ENCODE measurements at places on chromosomes 3 and 15. TPM values are rescaled to one million over a fixed set of nuclear protein-coding genes. Genes with fewer than 3 reads are reported as not detected.

DNA sequence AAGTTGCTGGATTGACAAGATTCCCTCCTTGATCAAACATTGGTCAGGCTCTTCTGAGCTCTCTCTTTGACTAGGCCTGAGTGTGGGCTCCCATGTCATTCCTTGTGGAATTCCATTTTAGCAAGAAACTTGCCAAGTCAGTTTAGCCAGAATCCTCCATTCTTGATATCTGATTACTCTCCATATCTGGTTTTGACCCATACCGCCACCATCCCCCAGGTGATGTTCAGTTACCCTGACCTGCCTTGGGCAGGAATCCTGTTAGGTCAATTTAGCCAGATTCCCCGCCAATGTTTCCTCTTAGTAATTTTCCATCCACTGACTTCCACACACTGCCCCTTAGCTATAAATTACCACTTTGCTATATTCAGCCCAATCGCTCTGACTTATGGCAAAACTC lies 1.0 kb upstream of the PCCB start:
- H3K27ac ChIP-seq = no peak overlapping the region
- H3K36me3 ChIP-seq = no peaks in the 10 kb centered on the region
- DNase-seq = no peak

- DNase-seq = no peak
- no peaks in the 10 kb centered on the region for H3K27me3 ChIP-seq
- H3K36me3 ChIP-seq = no peaks in the 10 kb centered on the region
- H3K4me1 ChIP-seq = no peaks in the 10 kb centered on the region
- no peak overlapping the region for H3K4me3 ChIP-seq
Measured at GRCh38 chr3:179035232-179035631, 36.4 kb downstream of the ZMAT3 start.

DNA sequence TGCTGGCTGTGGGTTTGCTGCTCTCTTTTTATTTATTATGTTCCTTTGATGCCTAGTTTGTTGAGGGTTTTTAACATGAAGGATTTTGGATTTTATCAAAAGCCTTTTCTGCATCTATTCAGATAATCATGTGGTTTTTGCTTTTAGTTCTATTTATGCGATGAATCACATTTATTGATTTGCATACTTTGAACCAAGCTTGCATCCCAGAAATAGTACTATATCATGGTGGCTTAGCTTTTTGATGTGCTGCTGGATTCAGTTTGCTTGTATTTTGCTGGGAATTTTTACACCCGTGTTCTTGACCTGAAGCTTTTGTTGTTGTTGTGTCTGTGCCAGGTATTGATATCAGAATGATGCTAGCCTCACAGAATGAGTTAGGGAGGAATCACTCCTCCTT lies 48.4 kb downstream of the MCTP2 start:
- H3K27ac ChIP-seq = no peak overlapping the region
- no peaks in the 10 kb centered on the region for H3K27me3 ChIP-seq
- H3K36me3 ChIP-seq = no peaks in the 10 kb centered on the region
- peaks cover 16% of the 10 kb centered on the region for H3K4me1 ChIP-seq
- H3K4me3 ChIP-seq = no peak overlapping the region

DNA sequence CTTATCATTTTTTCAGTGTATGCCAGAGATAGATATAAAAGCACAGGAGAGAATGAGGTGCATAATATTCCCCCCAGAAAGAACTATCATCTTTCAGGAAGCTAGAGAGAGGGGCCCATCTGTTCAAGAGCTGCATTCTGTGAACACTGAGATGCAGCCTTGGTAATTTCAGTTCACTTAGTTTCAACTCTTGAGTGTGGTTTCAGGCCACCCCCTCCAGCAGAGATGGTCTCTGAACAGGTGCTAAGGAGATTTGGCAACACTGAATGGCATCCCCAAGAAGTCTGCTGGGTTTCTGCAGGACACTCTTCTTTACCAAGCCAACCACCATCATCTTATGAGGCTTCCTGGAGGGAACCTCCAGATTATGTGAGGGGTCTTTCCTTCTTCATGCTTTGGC lies 30.4 kb upstream of the LIMD1 start:
- no peak overlapping the region for H3K27ac ChIP-seq
- H3K36me3 ChIP-seq = no peaks in the 10 kb centered on the region
- peaks cover 8% of the 10 kb centered on the region for H3K4me1 ChIP-seq
- no peak for DNase-seq
- H3K27me3 ChIP-seq = no peaks in the 10 kb centered on the region

- H3K4me1 ChIP-seq = no peaks in the 10 kb centered on the region
- no peaks in the 10 kb centered on the region for H3K27me3 ChIP-seq
- DNase-seq = no peak
Measured at GRCh38 chr3:42517117-42517516, 14.7 kb downstream of the VIPR1 start.

DNA sequence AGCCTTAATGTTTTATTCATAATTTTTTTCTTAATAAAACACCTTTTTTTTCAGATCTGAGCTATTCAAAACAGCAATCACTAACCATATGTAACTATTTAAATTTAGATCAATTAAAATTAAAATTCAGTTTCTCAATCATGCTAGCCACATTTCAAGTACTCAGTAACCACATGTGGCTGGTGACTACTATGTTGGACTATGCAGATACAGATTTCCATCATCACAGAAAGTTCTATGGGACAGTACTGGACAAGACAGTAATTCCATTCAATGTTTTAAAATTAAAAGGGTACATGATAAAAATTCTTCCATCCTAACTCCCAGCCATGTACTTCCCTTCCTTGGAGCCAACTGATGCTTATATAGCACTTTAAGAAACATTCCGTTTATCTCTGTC lies 119.3 kb downstream of the GLDN start:
- no peak overlapping the region for H3K4me3 ChIP-seq
- DNase-seq = no peak
- H3K27ac ChIP-seq = no peak overlapping the region

GRCh38 chr15:64144192-64144564 lies 7.4 kb upstream of the SNX22 start:
- H3K4me3 ChIP-seq = no peak overlapping the region
- H3K36me3 ChIP-seq = peaks cover 2% of the 10 kb centered on the region
- H3K27ac ChIP-seq = no peak overlapping the region
- H3K4me1 ChIP-seq = no peaks in the 10 kb centered on the region

- no peak for DNase-seq
- H3K27ac ChIP-seq = no peak overlapping the region
- no peak overlapping the region for H3K4me3 ChIP-seq
- no peaks in the 10 kb centered on the region for H3K27me3 ChIP-seq
Measured at GRCh38 chr3:56962206-56962605, 98.3 kb upstream of the SPATA12 start.

DNA sequence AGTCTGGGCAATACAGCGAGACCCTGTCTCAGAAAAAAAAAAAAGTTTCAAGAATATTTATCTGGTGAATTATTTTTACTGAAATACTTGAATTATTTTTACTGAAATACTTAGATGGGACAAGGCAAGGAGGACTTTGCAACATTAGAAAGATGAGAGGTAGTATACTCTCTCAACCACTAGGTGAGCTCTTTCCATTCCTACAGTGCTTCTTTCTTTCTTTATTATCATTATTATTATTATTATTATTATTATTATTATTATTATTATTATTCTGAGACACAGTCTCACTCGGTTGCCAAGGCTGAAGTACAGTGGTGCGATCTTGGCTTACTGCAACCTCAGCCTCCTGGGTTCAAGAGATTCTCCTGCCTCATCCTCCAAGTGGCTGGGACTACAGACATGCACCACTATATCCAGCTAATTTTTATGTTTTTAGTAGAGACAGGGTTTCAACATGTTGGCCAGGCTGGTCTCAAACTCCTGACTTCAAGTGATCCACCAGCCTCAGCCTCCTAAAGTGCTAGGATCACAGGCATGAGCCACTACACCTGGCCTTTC lies 468.8 kb downstream of the MAGI1 start:
- no peaks in the 10 kb centered on the region for H3K27me3 ChIP-seq
- no peak overlapping the region for H3K27ac ChIP-seq
- peaks cover 6% of the 10 kb centered on the region for H3K4me1 ChIP-seq
- H3K36me3 ChIP-seq = no peaks in the 10 kb centered on the region
- DNase-seq = no peak

- no peaks in the 10 kb centered on the region for H3K36me3 ChIP-seq
- no peaks in the 10 kb centered on the region for H3K27me3 ChIP-seq
- H3K4me3 ChIP-seq = no peak overlapping the region
- no peak for DNase-seq
- H3K27ac ChIP-seq = no peak overlapping the region
- H3K4me1 ChIP-seq = no peaks in the 10 kb centered on the region
Measured at GRCh38 chr3:3368306-3368705, 188.8 kb upstream of the CRBN start.

DNA sequence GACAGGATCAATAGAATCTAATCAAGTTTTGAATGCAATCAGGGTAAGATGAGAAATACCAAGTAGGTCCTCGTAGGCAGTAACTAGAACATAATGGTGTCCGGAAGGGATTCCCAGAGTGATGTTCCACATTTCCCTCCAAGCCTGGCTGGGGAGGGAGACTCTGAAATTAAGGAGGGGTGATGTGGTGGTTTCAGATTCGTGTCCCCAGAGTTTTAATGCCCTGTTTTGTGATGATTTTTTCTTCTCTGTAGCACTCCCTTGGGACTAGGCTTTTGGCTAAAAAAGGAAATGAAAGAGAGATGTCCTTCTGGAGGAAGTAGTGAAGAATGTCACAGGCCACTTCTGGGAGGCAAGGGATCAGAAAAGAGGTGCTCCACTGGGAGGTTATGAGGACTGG lies 108.3 kb upstream of the CACNA2D3 start:
- H3K36me3 ChIP-seq = no peaks in the 10 kb centered on the region
- no peaks in the 10 kb centered on the region for H3K27me3 ChIP-seq
- H3K4me3 ChIP-seq = no peak overlapping the region
- DNase-seq = no peak

DNA sequence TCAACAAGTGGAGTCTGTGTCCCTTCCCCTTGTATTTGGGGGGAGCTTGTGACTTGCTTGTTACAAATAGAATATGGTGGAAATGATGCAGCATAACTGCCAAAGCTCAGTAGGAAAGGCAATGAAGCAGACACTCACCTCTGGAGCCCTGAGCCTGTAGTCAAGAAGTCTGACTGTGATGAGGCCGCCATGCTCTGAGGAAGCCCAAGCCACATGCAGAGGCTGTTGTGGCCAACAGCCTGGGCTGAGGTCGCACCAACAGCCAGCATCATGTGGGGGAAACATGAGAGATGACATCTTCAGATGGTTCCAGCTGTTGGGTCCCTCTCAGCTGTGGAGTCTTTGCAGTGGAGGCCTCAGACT lies 161.4 kb downstream of the CHSY1 start:
- H3K4me1 ChIP-seq = no peaks in the 10 kb centered on the region
- no peak overlapping the region for H3K4me3 ChIP-seq
- no peak for DNase-seq
- H3K27ac ChIP-seq = no peak overlapping the region
- no peaks in the 10 kb centered on the region for H3K36me3 ChIP-seq
- H3K27me3 ChIP-seq = no peaks in the 10 kb centered on the region

GRCh38 chr15:39244776-39245175 lies 336.1 kb upstream of the THBS1 start:
- no peak overlapping the region for H3K27ac ChIP-seq
- no peak for DNase-seq
- H3K4me3 ChIP-seq = no peak overlapping the region

GRCh38 chr3:185585518-185585858 lies 607 bp upstream of the SENP2 start:
- H3K36me3 ChIP-seq = no peaks in the 10 kb centered on the region
- no peaks in the 10 kb centered on the region for H3K27me3 ChIP-seq
- no peak overlapping the region for H3K4me3 ChIP-seq
- H3K27ac ChIP-seq = peak overlapping the region; percentile 96

GRCh38 chr3:52721002-52721729 lies 15.3 kb downstream of the SPCS1 start:
- no peak for DNase-seq
- H3K27me3 ChIP-seq = no peaks in the 10 kb centered on the region
- no peak overlapping the region for H3K4me3 ChIP-seq
- no peak overlapping the region for H3K27ac ChIP-seq
- H3K4me1 ChIP-seq = no peaks in the 10 kb centered on the region

DNA sequence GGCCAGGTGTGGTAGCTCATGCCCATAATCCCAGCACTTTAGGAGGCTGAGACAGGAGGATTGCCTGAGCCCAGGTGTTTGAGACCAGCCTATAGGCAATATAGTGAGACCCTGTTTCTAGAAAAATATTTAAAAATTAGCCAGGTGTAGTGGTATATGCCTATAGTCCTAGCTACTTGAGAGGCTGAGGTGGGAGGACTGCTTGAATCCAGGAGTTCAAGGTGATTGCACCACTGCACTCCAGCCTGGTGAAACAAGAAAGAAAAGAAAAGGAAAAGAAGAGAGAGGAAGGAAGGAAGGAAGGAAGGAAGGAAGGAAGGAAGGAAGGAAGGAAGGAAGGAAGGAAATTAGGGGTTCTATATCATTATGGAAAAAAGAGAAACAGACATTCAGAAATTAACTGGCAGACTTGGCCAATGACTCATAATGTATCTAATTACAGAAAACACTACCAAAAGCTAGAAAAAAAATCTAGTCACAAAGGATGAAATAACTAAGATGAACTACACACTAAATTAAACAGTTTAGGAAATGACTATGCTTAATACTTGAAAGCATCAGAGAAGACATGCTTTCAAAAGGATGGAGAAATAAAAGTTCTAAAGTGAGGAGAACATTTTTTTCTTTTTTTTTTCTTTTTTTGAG lies 45.4 kb upstream of the TERB2 start:
- no peak overlapping the region for H3K27ac ChIP-seq
- no peaks in the 10 kb centered on the region for H3K27me3 ChIP-seq
- H3K4me1 ChIP-seq = peaks cover 6% of the 10 kb centered on the region
- no peak overlapping the region for H3K4me3 ChIP-seq
- no peak for DNase-seq

GRCh38 chr3:143412084-143412483 lies 292.5 kb downstream of the CHST2 start:
- no peak overlapping the region for H3K27ac ChIP-seq
- no peaks in the 10 kb centered on the region for H3K36me3 ChIP-seq
- no peaks in the 10 kb centered on the region for H3K4me1 ChIP-seq
- H3K4me3 ChIP-seq = no peak overlapping the region
- no peaks in the 10 kb centered on the region for H3K27me3 ChIP-seq

DNA sequence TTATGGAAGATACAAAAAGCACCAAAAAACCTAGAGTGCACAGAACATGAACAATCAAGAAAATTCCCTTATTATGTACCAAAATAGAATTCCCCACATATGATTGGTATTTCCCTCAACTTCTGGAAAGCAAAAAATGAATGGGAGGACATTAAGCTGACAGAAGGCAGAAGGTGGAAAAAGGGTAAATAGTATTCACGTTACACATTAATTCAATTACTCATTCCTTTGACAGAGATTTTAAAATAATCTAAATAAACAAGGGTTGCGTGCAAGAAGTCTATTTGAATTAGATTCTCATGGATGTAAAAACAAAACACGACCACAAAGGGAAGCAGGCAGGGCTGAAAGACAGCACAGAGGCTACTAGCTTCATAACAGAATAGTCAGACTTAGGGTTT lies 260.5 kb upstream of the ZPLD1 start:
- H3K4me3 ChIP-seq = no peak overlapping the region
- H3K4me1 ChIP-seq = peaks cover 16% of the 10 kb centered on the region
- H3K27me3 ChIP-seq = no peaks in the 10 kb centered on the region
- DNase-seq = no peak
- H3K27ac ChIP-seq = no peak overlapping the region

B3GALNT1 gene
- 7.0 TPM for total RNA-seq

MASP1 gene
- 2.3 TPM for total RNA-seq

CKMT1B gene
- 13.5 TPM for total RNA-seq

GABRB3 gene
- total RNA-seq = 7.3 TPM

Data from body of pancreas (tissue), 4 donors.